ENCODE measurements at places on chromosomes 6 and 20. TPM values are rescaled to one million over a fixed set of nuclear protein-coding genes. Genes with fewer than 3 reads are reported as not detected.

Gene STMND1
- total RNA-seq, result not detected

Gene OPRL1
- 0.59 TPM for total RNA-seq

Gene RFX6
- not detected for total RNA-seq

Gene SLC32A1
- not detected for total RNA-seq

Gene PRPH2
- 3.3 TPM for total RNA-seq

- H3K27me3 ChIP-seq, result peaks cover 24% of the 10 kb centered on the region
- peaks cover 2% of the 10 kb centered on the region for H3K4me1 ChIP-seq
- no peaks in the 10 kb centered on the region for H3K36me3 ChIP-seq
- H3K27ac ChIP-seq, result no peak within 1 kb of the TSS
Observed at GRCh38 chr20:64049060-64049877, at the start of gene SOX18. Gene SOX18 (minus strand): TSS chr20:64049639. CDS start chr20:64049516, 123 bp downstream.

GRCh38 chr6:135231469-135231844, 50.3 kb downstream of the MYB start:
- H3K4me1 ChIP-seq, result peaks cover 13% of the 10 kb centered on the region
- H3K27me3 ChIP-seq, result no peaks in the 10 kb centered on the region
- peak overlapping the region; percentile 48 for H3K27ac ChIP-seq

- peaks cover 3% of the 10 kb centered on the region for H3K4me1 ChIP-seq
- peaks cover 55% of the 10 kb centered on the region for H3K27me3 ChIP-seq
- H3K27ac ChIP-seq, result no peak overlapping the region
- no peaks in the 10 kb centered on the region for H3K36me3 ChIP-seq
- no peak for DNase-seq
- no peak overlapping the region for H3K4me3 ChIP-seq
Observed at GRCh38 chr20:63264519-63264918, 8.1 kb upstream of the ARFGAP1 start.

DNA sequence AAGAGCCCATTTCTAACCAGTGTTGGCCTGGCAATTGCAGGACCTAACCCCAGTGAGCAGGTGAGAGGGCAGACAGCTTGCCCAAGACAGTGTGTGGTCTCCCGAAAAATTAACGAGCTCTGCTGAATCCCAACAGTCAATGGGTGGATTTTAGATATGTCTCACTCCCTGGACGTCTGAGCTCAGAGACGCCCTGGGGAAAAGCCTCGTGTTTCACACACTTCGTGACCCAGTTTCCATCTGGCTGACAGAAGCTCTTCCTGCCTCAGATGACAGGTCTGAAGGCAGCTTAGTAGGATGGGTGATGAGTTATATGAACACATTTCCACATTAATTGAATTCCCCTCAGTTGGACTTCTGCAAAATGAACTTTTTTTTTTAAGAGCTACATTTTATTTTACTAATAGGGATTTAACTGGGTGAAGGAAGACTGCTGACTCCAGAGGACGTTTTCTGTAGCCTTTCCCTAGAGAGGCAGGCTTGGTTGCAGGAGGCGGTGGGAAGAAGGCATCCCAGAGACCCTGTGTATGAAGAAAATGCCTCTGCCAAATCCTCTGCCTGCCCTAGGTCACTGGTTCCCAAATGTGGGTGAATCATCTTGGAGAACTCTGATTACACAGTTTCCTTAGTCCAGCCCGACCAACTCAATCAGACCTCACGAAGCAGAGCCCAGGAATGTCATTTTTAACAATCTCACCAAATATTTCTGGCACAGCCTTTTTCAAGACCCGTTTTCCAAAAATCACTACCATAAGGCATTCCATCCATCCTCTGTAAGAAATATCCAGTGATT, 71.7 kb upstream of the LY86 start:
- H3K36me3 ChIP-seq, result no peaks in the 10 kb centered on the region
- no peaks in the 10 kb centered on the region for H3K4me1 ChIP-seq
- no peaks in the 10 kb centered on the region for H3K27me3 ChIP-seq
- H3K4me3 ChIP-seq, result no peak overlapping the region

- no peaks in the 10 kb centered on the region for H3K36me3 ChIP-seq
- H3K4me1 ChIP-seq, result no peaks in the 10 kb centered on the region
- no peak overlapping the region for H3K27ac ChIP-seq
- H3K27me3 ChIP-seq, result no peaks in the 10 kb centered on the region
- H3K4me3 ChIP-seq, result no peak overlapping the region
- DNase-seq, result no peak
Observed at GRCh38 chr6:104613416-104614001, 246.2 kb downstream of the HACE1 start.

DNA sequence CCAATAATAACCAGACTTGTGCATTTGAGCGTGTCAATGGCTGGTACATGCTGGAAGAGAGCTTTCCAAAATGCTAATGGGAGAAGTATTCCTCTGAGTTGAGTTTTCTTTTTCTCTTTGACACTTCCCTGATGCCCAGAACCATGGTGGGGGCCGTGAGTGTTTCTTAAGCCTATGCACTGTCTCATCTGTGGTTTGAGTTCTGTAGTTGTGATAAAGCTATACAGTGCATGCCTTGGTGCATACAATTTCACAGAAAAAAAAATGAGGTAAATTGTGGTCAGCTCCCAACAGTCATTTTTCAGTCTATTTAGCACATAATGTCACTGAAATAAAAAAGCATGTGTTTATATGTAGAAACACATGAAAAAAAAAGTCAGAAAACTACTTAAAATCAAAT, 204.8 kb downstream of the HDGFL1 start:
- no peaks in the 10 kb centered on the region for H3K27me3 ChIP-seq
- no peak overlapping the region for H3K4me3 ChIP-seq

GRCh38 chr20:19841740-19842139, 83.7 kb downstream of the RIN2 start:
- no peak overlapping the region for H3K4me3 ChIP-seq
- no peaks in the 10 kb centered on the region for H3K27me3 ChIP-seq
- DNase-seq, result no peak

GRCh38 chr6:107657755-107658461, 166.2 kb downstream of the SCML4 start:
- peak overlapping the region; percentile 35 for H3K27ac ChIP-seq
- H3K4me3 ChIP-seq, result peak overlapping the region; percentile 71
- no peaks in the 10 kb centered on the region for H3K36me3 ChIP-seq
- peak; percentile 91 for DNase-seq
- H3K4me1 ChIP-seq, result peaks cover 36% of the 10 kb centered on the region

- H3K27ac ChIP-seq, result no peak overlapping the region
- H3K4me1 ChIP-seq, result no peaks in the 10 kb centered on the region
- H3K4me3 ChIP-seq, result no peak overlapping the region
- H3K27me3 ChIP-seq, result no peaks in the 10 kb centered on the region
- DNase-seq, result no peak
- H3K36me3 ChIP-seq, result peaks cover 3% of the 10 kb centered on the region
Observed at GRCh38 chr6:63676412-63677114, 41.0 kb downstream of the PHF3 start.

- no peaks in the 10 kb centered on the region for H3K36me3 ChIP-seq
- no peak overlapping the region for H3K27ac ChIP-seq
- H3K4me1 ChIP-seq, result no peaks in the 10 kb centered on the region
- H3K27me3 ChIP-seq, result peaks cover 41% of the 10 kb centered on the region
- no peak overlapping the region for H3K4me3 ChIP-seq
Observed at GRCh38 chr6:170286246-170286933, 4.5 kb downstream of the DLL1 start.

DNA sequence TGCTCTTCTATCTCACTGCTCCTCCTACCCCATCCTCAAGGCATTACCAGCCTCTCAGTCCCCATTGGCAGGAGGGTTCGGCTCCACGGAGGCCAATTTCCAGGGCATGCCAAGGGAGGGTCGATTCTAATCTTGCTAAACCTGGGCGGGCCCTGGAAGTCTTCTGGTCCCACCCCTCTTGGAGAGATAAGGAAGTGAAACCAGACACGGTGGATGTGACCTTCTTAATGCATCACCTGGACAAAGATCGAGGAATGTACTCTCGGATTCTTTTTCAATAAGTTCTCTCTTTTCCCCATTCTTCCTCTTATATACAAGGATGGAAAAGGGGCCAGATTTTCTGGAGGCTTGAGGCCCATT, 112.2 kb upstream of the ARMC2 start:
- H3K27ac ChIP-seq, result no peak overlapping the region
- DNase-seq, result no peak
- peaks cover 45% of the 10 kb centered on the region for H3K4me1 ChIP-seq
- H3K4me3 ChIP-seq, result no peak overlapping the region
- H3K36me3 ChIP-seq, result no peaks in the 10 kb centered on the region

DNA sequence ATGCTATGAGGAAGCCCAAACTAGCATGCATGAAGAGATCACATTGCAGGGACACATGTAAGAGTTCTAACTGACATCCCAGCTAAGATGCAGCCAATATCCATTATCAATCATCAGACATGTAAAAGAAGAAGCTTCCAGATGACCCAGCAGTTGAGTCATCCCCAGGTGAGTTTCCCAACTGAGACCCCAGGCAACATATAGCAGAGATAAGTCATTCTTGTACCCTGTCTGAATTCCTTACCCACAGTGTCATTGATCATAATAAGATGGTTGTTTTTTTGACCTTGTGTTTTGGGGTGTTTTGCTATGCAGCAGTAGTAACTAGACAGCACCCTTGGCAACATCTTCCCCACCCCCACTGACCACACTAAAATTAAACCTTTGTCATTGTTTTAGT, 18.9 kb downstream of the SIRPD start:
- H3K27ac ChIP-seq, result no peak overlapping the region
- H3K4me1 ChIP-seq, result no peaks in the 10 kb centered on the region
- H3K36me3 ChIP-seq, result no peaks in the 10 kb centered on the region
- H3K27me3 ChIP-seq, result no peaks in the 10 kb centered on the region

GRCh38 chr6:157080986-157081391, 242.3 kb downstream of the TMEM242 start:
- H3K4me1 ChIP-seq, result peaks cover under 1% of the 10 kb centered on the region
- no peak for DNase-seq
- H3K4me3 ChIP-seq, result no peak overlapping the region
- peaks cover 9% of the 10 kb centered on the region for H3K36me3 ChIP-seq

DNA sequence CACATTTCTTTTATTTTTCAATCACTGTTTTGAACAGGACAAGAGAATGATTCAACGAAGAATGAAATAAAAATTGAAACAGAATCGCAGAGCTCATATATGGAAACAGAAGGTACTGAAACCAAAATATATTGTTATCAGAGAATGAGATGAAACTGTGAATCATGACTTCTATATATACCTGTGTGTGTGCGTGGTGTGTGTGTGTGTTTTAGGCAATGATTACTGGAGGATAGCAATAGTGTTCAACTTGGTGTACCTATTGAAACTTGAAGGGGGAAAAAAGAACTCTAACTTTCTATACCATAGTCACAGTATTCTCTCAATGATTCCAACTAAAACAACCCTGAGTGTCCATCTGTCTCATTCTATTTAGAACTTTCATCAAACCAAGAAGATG, 586.6 kb downstream of the KIF16B start:
- H3K4me3 ChIP-seq, result no peak overlapping the region
- DNase-seq, result no peak
- H3K27me3 ChIP-seq, result no peaks in the 10 kb centered on the region
- no peak overlapping the region for H3K27ac ChIP-seq
- H3K4me1 ChIP-seq, result no peaks in the 10 kb centered on the region

DNA sequence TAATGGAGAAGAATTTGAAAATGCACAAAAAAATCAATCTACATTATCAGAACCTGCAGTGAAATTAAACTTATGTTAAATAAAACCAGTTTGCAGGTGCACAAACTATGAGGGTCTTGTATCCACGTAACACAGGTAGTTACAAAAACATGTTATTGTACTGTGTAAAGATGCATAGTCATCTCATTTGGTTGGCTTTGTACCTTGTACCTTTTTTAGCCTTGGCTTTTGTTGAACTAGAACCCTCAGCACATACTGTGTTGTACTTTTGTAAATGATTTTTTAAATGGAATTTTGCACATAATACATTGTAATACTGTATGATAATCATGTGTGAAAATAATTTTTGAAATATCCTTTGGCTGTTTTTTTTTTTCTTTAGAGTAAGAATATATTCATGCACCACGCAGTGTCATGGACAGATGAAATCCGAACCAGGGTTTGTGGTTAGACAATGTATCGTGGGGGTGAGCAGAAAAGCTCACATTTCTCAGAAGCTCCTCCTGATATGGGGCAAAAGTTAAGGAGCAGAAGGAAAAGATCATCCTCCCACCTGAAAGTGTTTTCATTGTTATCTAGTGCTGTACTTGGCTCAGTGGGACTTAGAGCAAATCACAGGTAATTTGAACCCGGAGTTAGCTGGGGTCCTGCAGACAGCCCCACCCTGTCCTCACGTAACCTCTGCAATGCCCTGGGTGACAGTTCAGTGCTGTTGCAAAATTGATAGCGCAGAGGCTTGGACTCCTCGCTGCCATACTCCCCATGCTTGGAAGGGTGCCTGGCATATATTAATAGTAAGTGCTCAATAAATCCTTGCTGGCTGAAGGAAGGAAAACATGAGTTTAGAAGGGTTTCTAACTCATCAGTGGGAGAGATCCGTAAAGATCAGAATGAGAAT, 14.8 kb upstream of the NAA20 start:
- no peak for DNase-seq
- H3K27me3 ChIP-seq, result no peaks in the 10 kb centered on the region
- H3K4me3 ChIP-seq, result peak overlapping the region; percentile 60
- peaks cover 41% of the 10 kb centered on the region for H3K36me3 ChIP-seq
- H3K4me1 ChIP-seq, result peaks cover 28% of the 10 kb centered on the region

DNA sequence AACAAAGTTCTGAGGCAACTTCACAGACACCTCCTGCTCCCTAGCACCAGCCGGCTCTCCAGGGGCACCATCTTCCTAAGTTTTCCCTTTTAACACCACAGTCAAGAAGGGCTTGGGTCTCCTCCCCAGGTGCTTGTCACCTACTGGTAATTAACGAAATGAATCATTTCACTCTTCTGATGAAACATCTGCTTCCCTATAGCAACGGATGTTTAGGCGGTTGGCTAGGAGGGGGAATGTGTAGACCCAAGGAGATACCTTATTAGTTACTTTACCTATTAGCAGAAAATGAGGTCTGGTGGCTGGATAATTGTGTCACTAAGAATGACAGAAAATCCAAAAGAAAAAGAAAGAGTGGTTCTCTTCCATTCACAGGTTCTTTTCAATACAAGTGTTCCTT, 46.3 kb upstream of the FABP7 start:
- no peaks in the 10 kb centered on the region for H3K36me3 ChIP-seq
- no peak for DNase-seq
- peaks cover 3% of the 10 kb centered on the region for H3K27me3 ChIP-seq
- H3K27ac ChIP-seq, result no peak overlapping the region

DNA sequence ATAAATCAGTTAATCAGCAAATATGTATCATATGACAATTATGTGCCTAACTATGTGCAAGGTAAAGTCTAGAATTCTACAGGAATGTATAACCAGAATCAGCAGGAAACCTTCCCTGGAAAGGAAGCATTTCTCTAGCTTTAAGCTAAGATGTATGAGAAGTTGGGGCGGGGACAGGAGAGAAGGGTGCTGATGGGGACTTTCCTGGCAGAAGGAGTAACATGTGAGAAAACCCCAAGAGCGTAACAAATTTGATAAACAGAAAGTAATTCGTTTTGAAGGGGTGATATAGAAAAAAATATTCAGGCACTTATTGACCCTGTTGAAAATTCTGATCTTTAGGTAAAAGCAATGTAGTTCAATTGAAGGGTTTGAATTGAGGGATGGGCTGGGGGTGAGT, 226.1 kb downstream of the KHDRBS2 start:
- H3K27me3 ChIP-seq, result no peaks in the 10 kb centered on the region
- no peaks in the 10 kb centered on the region for H3K36me3 ChIP-seq
- H3K4me1 ChIP-seq, result no peaks in the 10 kb centered on the region

Data from osteoblast (primary cell).